ENCODE measurements at places on chromosomes 2 and 18.

DNA sequence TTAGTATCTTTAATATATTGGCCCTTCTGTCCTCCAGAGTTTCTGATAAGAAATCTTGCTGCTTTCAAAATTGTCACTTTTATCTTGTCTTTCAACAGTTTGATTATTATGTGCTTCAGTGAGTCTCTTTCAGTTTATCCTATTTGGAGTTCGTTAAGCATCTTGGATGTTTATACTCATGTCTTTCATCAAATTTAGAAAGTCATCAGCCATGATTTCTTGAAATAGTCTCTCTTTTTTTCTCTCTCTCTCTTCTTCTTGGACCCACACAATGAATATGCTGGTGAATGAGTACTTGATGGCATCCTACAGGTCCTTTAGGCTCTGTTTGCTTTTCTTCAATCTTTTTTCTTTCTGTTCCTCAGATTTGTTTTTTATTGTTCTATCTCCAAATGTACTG is 26.9 kb upstream of the KIF5C start:
- DNase-seq: no peak

GRCh38 chr2:67295851-67296250 is 101.3 kb upstream of the ETAA1 start:
- DNase-seq: no peak

- DNase-seq: no peak
Observed at GRCh38 chr2:232689152-232689910, 7.8 kb upstream of the GIGYF2 start.

- no peak for DNase-seq
Observed at GRCh38 chr2:47260971-47261370, 105.9 kb upstream of the STPG4 start.

- no peak for DNase-seq
Observed at GRCh38 chr2:121039679-121040078, 245.3 kb downstream of the TFCP2L1 start.

GRCh38 chr2:201127570-201127969 is 11.6 kb downstream of the CFLAR start:
- DNase-seq: no peak

DNA sequence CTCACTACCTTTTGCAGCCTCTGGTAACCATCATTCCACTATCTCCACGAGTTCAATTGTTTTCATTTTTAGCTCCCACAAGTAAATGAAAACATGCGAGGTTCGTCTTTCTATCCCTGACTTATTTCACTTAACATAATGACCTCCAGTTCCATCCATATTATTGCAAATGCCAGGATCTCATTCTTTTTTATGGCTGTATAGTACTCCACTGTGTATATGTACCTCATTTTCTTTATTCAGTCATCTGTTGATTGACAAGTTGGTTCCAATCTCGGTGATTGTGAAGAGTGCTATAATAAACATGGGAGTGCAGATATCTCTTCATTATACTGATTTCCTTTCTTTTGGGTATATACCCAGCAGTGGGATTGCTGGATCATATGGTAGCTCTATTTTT is 16.9 kb downstream of the IL1RN start:
- no peak for DNase-seq

GRCh38 chr2:239394346-239394945 is 6.4 kb downstream of the HDAC4 start:
- no peak for DNase-seq

GRCh38 chr2:58560531-58560930 is 319.4 kb upstream of the FANCL start:
- no peak for DNase-seq

DNA sequence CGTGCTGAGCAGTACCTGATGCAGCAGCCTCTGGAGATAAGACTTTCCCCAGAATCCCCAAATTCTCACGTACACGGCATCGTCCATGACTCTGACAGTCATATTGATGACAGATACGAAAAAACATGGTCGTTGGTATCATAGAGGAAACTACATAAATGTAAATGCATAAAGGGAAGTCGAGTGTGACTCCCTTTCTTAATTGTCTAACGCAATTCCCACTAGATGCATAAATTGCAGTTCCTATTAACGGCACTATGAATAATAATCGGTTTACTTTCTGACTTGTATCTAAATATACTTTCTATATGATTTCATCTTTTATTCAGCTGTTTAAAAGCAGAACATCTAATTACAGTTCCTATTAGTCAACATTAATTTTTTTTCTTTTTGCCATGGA is 322.6 kb upstream of the REV1 start:
- DNase-seq: no peak

DNA sequence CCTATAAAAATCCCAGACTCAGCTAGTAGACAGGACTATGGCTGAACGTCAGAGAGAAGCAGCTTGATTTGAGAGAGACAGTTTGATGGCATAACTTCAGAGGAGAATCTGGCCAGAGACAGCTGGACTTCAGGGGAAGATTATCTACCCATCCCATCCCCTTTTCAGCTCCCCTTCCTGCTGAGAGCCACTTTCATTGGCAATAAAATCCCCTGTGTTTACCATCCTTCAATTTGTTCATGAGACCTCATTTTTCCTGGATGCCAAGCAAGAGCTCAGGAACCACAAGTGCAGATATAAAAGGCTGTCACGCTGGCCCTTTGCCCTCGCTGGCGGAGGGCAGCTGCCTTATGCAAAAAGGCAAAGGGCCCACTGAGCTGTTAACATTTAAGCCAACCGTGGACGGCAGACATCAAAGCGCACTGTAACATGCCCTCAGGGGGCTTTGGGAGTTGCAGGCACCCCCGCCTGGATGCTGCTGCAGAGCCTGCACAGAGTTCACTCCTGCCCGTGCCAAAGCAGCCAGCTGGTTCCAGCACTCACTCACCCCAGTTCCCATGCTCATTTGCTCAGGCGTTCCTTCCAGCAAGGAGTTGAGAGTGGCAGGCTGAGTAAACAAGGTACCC is 164.3 kb upstream of the PGAP1 start:
- no peak for DNase-seq

DNA sequence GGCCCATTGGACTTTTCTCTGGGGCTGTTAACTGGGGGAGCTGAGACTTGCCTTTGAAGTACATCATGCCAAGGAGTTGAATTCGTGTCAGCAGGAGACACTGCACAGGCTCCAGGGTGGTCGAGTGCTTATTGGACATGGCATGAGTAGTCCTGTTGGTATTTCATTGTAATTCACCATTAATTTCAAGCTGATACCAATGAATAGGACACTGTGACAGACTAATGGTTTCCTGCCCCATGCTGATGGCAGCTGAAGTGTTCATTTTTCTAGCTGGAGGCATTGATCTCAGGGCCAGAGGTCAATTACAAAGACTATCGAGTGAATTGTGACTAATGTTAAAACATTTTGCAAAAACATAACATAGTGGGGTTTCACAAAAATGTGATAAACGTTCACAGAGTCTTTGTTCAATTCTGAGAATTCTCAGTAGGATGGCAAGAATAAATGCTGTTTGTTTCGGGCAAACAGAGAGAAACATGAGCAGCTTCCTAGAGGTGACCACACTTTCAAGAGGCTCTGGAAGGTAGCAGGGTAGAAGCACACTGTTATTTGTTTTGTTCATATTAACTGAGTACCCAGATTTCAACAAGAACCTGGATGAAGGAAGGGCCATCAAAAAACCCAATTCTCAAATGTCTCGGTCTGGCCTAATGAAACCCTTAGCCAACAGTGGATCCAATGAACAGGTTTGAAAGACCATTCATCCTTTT is 90.6 kb upstream of the ARL4C start:
- no peak for DNase-seq

DNA sequence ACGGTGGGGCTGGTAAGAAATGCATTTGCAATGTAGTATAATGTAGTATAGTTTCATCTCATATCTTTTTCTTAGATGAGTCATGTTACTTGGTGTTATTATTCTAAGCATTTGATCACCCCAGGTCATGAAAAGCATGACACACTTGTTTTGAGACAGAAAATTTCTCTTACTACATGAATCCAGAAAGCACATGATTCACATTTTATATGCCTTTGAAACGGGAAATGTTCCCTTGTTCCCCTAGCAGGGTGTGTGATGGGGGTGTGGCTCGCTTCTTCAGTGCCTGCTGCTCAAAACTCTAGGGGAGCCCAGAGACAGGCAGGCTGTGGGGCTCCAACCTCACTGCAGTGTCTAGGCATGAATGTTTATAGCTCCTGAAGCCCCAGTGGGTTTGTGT is 116.0 kb upstream of the RAB27B start:
- no peak for DNase-seq

DNA sequence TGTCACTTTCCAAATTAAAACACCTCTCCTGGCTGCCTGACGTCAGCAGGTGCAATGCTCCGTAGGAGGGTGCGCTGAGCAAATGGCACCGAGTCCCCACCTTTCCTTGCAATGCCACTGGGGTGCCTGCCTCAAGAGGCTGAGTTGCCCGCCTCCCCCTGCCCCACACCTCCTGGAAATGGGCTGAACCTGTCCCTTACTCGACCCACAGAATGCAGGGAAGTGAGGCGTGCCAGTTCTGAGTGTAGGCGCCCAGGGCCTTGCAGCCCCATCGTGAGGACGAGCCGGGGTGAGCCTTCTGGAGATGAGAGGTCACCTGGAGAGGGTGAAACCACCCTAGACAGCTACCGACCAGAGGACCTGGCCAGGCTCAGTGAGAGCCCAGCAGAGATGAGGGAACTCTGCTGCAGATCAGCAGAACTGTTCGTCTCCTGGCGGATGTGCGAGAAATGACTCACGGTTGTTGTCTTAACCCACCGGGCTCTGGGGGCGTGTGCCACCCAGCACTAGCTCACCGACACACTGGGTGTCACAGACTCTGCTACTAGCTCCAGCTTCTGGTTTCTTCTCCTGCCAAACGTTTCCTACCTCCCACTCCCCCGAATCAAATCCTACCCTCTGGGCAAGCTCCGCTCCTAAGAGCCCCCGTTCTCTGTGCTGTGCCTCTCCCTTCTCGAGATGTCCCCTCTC is 168.7 kb upstream of the HDAC4 start:
- no peak for DNase-seq

- DNase-seq: no peak
Observed at GRCh38 chr2:33494155-33494779, 17.8 kb downstream of the RASGRP3 start.

- DNase-seq: no peak
Observed at GRCh38 chr2:191859681-191860080, 12.8 kb upstream of the CAVIN2 start.

DNA sequence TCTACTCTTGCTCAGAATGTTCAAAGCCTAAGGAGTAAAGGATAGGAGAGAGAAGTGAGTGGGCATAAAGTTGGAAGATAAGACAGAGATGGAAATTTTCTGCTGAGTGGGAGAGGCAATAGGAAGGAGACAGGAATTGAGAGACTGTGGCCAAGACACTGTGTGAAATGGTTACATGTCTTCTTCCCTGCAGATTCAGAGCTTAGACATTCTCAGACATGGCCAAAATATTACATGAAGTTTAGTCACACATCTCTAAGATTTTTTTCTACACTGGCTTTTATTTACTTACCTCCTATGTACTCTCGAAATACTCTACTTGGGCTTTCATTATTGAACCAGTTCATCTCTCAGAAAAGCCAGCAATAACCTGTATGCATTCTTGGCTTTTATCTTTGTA is 363.0 kb upstream of the FANCL start:
- DNase-seq: no peak

DNA sequence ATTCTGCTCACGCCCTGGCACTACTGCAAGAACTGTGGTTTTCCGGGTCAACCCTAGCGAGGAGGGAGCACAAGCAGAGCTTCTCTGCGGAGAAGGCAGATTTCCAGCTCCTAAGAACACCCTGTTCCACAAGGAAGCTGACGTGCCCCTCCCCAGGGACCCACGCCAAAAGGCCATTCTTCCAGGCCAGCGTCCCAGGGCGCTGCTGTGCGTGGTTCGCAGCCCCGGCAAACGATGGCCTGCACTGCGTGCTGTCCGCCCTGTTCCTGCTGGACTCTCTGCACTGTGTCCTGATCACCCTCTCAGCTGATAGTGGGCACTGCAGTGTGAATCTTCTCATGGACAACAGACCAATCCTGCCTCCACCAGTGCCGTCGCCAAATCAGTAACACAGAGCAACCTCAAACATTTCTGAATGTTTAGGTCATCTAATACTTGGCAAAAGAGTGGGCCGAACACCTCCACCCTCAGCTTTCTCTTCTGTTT is 49.1 kb downstream of the ADI1 start:
- no peak for DNase-seq

DNA sequence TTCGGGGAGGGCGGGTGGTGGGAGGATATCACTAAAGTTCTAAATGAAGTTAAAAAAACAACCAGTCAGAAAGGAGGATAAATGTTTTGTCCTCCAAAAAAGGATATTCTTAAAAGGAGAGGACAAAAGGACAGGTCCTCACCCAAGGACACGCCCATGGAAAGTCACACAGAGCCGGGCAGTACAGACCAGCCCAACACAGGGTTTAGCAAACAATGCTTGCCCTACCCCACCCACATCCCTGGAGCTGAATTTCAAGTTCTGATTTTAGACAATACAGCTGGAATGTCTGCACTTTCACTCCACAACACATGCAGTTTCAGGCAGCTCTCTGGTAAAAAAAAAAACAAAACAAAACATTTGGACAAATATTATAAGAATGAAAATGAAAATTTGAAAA is 67.9 kb downstream of the SLC9A4 start:
- DNase-seq: no peak

- no peak for DNase-seq
Observed at GRCh38 chr2:96616535-96616934, 21.6 kb downstream of the KANSL3 start.

- no peak for DNase-seq
Observed at GRCh38 chr2:30655660-30656059, 151.6 kb downstream of the CAPN13 start.

- DNase-seq: no peak
Observed at GRCh38 chr2:74851191-74851566, 17.3 kb downstream of the HK2 start.

GRCh38 chr18:35227254-35227653 is 13.6 kb upstream of the ZNF397 start:
- DNase-seq: no peak

GRCh38 chr2:643334-643733 is 33.9 kb downstream of the TMEM18 start:
- DNase-seq: no peak

DNA sequence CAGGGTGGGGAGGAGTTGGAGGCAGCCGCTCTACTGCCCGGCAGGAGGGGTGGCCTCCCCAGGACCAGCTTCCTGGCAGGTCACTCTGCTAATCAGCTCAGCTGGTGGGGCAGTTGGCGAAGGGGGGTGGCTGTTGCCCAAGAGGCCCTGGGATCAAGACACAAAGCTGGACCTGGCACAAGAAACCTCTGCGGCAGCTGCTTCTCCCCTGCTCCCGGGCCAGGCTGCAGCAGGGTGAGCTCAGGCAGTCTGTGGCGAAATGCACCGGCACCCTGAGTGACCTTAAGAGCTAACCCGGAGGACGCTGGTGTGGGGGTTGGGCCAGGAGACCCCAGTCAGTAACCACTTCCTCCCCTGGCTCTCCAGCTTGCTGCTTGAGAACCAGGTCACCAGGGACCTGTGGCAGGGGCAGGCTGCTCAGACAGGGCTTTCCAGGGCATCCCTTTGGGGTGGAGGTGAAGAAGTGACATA is 31.1 kb downstream of the TOGARAM2 start:
- DNase-seq: no peak

- DNase-seq: no peak
Observed at GRCh38 chr18:52227536-52227935, 112.5 kb upstream of the DCC start.

GRCh38 chr2:163592954-163593622 is 142.7 kb downstream of the FIGN start:
- no peak for DNase-seq

- DNase-seq: no peak
Observed at GRCh38 chr2:193428336-193428818, 1233.6 kb upstream of the TMEFF2 start.

- DNase-seq: no peak
Observed at GRCh38 chr2:62187246-62187645, 8.7 kb upstream of the B3GNT2 start.

All from activated CD4-positive, alpha-beta T cell treated with anti-CD3 and anti-CD28 coated beads, Interleukin-2, amount 50 U/mL, for 4 hours (primary cell).